CD4-positive, alpha-beta T cell treated with Interleukin-6 for 4 hours (primary cell): ENCODE measurements at places on chromosomes 3 and 15.

DNA sequence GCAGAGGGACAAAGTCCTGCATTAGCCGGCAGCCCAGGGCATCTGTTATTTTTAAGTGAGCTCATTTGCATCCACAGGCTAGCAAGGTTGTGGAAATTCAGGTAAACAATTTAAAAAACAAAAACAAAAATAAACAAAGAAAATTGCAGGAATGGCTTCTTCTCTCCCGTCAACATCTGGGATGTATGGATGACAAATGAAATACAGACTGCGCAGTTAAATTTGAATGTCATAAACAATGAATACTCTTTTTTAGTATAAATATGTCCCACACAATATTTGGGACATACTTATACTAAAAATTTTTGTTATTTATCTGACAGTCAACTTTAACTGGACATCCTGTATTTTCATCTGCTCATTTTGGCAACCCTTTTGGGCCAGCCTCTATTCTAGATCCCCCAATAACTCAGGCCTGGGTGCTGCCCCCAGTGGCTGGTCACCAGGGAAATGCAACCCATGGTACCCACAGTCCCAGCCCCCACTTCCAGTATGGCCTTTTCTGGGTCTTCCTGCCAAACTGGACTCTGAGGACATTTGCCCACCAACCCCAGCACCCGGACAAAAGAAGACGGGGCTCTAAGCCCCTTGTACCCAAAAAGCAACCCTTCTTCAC is 12.7 kb downstream of the GRM2 start:
- DNase-seq = no peak

DNA sequence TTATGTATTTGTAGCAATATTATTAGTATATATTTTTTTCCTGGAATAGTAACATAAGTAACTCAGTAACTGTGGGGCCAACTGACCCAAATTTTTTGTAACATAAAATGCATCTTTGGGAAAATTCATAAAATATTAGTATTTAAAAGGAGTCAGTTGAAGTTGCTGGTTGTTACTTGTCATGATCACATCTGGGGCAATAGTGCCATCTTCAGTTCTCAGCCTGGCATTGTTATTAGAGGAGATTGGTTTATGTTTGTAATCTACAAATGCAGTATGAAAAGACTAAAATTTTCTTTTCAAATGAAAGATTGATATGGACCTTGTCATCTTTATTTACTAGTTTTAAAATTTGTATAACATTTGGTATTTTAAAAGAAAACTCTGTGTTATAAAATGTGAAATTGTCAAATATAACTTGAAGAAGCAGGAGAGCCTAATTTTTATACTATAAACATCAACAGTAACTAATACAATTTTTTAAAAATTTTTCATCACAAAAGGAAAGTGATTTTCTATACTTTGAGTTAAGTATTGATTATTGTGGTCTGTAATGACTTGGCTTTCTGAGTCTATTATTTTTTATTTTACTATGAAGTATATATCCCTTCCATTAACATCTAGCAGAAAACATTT is 38.8 kb upstream of the MLF1 start:
- DNase-seq = no peak

DNA sequence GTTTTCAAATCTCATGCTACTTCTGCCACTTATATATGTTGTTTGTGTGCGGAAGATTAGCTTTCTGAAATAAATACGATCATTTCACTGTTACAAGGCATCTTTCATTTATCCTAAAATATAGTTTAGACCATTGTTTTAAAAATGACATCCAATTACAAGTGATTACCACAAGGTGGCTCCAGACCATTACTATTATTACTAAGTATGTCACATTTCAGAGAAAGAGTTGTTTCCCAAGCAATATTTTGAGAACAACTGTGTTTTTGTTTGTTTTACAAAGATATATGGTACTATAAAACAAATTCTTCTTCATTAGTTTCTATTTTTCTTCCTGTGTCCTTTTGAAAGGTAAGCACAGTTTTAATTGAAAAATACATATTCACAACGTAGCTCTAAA is 136.0 kb upstream of the RAP2B start:
- DNase-seq = no peak

- DNase-seq = no peak
Measured at GRCh38 chr3:45590822-45591546, 3.6 kb upstream of the LIMD1 start.

- no peak for DNase-seq
Measured at GRCh38 chr3:62843508-62843907, 31.7 kb downstream of the CADPS start.

- DNase-seq = no peak
Measured at GRCh38 chr15:38197553-38197952, 55.1 kb upstream of the SPRED1 start.

DNA sequence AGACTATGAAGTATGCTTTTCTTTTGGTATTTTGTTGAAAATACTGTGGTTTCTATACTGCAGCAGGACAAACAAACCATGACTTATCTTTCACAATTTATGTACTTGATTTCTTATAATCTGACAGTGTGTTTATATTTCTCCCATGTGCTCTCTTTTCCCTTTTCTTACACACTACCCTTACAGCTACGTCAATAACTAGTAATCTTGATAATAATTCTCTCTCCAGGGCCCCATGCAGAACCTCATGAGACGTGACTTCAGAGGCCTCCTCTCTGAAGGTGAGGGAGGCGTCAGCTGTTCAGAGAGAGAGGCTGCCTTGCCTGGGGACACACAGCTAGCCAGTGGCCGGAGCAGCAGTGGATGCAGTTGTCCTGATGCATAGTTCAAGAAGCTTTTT is 35.9 kb downstream of the KY start:
- DNase-seq = no peak

- no peak for DNase-seq
Measured at GRCh38 chr3:178396318-178396717, 139.9 kb upstream of the KCNMB2 start.

DNA sequence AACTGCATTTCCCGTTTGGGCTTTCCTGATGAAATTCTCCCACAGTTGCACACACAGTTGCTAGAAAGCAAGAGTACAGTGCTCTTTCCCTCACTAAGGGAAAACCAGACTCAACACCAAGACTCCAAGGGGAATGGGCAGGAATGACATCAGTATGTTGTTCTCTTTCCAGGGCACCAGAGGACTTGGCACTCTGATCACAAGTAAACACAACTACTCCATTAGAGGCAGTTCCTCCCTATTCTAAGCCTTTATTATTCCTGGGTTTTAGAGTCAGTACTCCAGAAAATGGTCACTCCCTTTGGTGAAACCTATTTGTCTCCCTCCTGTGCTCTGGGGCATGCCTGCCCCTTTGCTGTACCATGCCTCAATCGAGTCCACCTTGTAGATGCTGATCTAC is 52.3 kb upstream of the VGLL4 start:
- no peak for DNase-seq

DNA sequence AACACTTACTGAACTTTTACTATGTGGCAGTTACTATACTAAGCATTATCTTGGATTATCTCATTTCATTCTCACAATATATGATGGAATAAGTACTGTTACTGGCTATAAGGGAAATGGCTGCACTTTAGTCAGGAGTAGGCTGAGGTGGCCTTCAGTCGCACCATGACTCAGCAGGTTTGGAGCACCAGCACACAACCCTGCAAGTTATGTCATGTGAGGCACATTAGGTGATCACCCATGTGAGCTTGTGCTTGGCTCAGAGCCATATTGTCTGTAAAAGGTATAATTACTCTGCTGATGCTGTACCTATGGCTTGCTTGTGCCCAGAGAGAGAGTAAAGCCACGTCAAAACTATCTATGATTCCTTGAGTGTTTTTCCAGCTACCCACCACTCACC is 54.1 kb upstream of the TIPARP start:
- DNase-seq = no peak
